ENCODE measurements at places on chromosomes 3 and 15. TPM values are rescaled to one million over a fixed set of nuclear protein-coding genes. Genes with fewer than 3 reads are reported as not detected.

SYNPR gene
- total RNA-seq, result not detected

PLAAT1 gene
- total RNA-seq, result 0.73 TPM

GRCh38 chr3:100775226-100775625 is 65.9 kb downstream of the TFG start:
- DNase-seq, result no peak

DNA sequence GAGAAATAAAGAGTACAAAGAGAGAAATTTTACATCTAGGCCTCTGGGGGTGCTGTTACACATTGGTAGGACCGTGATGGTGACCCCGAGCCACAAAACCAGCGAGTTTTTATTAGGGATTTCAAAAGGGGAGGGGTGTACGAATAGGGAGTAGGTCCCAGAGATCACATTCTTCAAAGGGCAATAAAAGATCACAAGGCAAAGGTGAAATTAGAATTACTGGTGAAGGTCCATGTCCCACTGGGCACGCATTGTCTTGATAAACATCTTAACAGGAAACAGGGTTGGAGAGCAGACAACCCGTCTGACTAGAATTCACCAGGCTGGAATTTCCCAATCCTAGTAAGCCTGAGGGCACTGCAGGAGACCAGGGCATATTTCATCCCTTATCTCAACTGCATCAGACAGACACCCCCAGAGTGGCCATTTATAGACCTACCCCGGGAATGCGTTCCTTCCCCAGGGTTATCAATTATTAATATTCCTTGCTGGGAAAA is 4.3 kb downstream of the IRAK2 start:
- no peak for DNase-seq

DNA sequence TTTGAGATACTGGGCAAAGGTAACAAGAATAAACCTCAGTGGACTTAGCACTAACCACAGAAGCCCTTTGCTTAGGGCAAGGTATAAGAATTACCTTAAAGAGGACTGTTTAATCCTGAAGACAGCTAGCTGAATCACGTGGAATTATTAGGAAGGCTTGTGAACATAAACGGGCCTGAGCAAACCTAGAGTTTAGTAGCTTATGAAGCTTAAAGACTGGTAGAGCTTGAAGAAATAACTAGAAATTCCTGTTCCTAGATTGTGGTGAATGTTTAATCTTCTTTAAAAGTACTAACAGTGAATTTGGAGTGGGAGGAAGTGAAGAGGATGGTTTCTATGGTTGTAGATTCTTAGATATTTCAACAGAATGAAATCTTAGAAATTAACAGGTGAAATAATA is 428.9 kb upstream of the THRB start:
- DNase-seq, result no peak

SERINC4 gene
- total RNA-seq, result 0.29 TPM

OR5H6 gene
- total RNA-seq, result not detected

GRCh38 chr3:62159709-62160092 is 213.6 kb downstream of the FEZF2 start:
- peak; percentile 17 for DNase-seq

DNA sequence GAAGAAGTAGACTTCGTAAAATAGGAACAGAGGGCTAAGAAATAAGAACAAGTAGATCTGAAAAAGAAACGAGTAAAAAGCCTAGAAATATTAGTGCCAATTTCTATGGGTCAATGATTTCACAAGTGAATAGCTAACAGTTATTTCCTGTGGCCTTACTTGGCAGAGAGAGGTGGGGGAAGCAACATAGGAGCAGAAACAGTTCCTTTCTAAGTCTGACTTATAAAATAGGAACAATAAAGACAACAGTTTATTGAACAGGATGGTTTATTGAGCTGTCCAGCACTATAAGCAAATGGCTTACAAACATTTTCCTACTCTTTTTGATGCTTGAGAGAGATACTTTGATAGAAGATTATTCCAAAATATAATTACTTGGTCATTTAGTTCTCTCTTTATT is 37.9 kb downstream of the AGTR1 start:
- DNase-seq, result no peak

GRCh38 chr3:31166249-31166885 is 271.9 kb upstream of the GADL1 start:
- DNase-seq, result no peak

PIF1 gene
- total RNA-seq, result 10.4 TPM

DNA sequence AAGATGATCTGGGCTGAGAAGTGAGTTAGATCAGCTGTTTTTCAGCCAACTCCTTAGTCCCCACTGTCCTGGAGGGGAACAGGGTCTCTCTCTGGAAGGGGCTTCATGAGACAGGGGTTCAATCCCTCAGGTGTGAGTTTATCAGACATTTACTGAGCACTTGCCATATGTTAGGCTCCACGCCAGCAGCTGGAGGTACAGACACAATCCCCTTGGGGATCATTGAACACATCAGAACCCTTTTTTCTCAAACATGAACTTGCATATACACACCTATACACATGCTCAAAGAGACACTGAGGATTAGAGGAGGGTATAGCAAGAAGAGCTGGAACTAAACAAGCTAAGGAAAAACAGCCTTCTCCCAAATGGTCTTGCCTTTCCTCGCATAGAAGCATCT is 5.5 kb upstream of the BMF start:
- DNase-seq, result no peak

CLSTN2 gene
- total RNA-seq, result 2.5 TPM

DNA sequence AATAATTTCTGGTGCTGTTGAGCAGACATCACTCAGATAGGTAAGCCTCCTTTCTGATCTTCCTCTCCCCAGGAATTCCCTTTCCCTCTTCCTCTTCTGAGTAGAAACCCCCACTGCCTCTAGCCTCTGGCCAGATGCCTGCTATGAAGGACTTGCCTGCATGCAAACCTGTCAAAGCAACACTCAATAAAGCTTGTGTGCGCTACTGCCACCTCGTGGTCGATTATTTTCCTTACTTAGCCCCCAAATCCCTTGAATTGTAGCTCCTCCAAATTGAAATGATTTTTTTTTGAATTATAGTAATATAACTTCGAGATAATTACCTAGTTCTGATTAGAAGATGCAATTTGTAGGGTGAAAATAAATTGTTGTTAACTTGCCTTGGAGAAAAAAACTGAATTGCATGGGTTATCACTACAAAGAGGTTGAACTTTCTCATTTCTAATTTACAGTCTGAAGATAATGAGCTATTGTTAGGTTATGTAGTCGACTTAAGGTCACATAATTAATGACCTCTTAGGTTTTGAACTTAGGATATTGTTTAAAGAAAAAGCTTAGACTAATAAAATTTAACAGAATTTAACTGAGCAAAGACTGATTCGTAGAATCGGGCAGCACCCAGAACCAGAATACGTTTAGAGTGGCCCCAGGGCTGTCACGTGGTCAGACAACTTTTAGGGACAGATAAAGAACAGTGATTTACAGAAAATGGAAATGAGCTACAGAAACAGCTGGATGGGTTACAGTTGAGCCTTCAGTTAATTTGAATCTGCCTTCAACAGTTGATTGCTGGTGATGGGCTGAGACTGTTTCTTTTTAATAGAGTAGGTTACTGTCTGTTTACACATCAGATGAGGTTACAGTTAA is 269.3 kb downstream of the ARPP21 start:
- peak; percentile 24 for DNase-seq

TOP2B gene
- total RNA-seq, result 72.1 TPM

All from mucosa of descending colon (tissue), 3 donors.